ENCODE measurements at places on chromosomes 6 and 20.

DNA sequence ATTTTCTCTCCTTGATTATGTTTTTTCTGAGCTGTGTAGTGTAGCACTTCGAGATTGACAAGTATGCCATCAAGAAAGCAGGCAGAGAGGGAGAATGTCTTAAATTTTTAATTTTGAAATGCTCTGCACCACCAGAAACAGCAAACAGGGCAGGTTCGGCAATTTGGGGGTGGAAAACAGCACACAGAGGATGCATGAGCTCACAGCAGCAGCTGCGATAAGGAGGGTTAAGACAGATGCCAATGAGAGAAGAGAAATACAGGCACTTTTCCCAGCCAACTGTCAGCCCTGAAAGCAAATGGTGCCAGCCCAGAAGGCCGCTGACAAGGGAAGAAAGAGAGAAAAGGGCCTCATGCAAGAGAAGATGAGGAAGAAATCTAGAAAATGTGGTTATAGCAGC, 15.1 kb upstream of the SNRPB2 start:
- no peak for DNase-seq

GRCh38 chr6:13453771-13454251, 33.6 kb downstream of the GFOD1 start:
- DNase-seq: no peak

DNA sequence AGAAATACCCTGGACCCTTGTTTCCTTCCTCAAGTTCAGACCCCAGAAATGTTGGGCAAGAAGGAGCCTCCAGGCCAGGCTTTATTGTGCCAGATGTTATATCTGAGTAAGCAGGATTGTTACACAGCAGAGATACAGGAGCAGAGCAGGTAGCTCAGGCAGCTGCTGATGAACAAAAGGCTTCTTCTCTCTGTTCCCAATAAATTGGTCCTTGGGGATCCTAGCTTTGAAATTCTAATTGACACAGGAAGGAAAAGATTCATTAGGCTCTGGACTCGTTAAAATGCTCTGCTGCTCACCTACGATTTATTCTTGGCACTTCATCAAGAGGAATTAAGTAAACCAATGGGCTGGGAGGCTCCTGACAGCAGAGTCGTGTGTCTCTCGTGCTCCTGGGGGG, 54.2 kb downstream of the RALY start:
- DNase-seq: no peak

- DNase-seq: no peak
Observed at GRCh38 chr6:136163260-136163659, 86.9 kb downstream of the MTFR2 start.

DNA sequence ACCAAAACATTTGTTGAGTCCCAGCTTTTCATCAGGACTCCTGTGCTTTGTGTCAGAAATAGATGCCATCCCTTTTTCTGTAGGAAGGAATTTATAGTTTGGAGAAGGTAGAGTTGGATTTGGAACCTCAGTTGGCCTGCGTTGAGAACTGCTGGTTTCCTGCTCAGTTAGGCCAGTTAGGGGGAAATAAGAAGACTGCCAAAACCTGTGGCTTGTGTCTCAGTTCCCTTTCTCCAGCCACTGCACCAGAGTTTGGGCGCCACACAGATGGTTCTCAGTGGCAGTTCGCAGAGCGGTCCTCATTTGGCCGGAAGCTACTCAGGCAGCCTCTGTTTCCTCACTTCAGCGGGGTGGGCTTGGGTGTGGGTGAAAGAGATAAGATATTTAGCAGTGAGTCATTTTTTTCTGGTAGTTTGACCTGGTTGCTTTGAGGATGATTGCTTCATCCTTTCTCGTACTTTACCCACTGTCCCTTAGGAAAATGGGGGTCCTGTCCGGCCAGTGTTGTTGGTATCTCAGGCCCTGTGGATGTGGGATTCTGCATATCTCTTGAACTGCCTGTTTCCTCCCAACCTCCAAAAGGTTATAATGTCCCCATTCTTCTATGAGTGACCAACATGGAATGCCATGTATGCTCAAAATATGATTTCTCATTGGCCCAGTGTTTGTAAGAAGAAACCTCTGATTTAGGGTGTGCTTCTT, 53.7 kb downstream of the JARID2 start:
- DNase-seq: peak; percentile 50

GRCh38 chr6:119179842-119180241, 101.4 kb upstream of the FAM184A start:
- DNase-seq: no peak

DNA sequence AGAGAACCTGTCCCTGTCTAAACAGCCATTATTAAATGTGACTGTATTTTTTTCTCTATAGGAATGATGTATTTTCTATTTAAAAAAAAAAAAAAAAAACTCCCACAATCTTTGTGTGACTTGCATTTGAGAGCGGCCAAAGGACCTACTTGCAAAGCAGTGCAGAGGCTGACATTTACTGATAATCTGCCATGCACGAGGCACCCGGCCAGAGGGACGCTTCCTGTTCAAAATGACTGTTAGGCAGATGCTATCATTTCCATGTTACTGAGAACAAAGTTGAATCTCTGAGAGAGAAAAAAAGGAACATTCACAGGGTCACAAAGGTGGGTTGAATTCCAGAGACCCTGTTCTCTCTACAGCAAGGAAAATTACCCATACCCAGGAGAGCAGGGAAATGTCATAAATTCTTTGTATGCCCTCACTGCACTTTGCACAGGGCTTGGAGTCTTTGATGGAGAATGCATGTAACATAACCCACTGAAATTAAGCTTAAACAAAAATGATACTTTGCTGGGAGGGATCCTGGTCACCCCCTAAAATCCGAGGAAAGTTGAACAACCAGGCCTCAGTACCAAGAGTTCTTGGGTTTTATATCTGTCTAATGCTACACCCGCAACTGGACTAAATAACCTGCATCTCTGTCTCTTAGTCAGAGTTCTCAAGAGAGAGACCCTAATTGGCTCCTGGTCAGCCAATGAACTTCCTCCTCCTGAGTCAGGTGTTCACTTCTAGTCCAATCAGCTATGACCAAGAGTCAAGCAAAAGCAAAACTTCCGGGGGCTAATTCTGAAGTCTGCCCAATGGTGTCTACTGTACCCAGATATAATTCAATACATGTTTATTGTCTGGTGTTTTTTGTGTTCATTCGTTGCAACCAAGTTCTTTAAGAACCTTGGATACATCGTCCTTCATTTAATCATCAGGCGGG, 61.2 kb downstream of the GCLC start:
- no peak for DNase-seq

DNA sequence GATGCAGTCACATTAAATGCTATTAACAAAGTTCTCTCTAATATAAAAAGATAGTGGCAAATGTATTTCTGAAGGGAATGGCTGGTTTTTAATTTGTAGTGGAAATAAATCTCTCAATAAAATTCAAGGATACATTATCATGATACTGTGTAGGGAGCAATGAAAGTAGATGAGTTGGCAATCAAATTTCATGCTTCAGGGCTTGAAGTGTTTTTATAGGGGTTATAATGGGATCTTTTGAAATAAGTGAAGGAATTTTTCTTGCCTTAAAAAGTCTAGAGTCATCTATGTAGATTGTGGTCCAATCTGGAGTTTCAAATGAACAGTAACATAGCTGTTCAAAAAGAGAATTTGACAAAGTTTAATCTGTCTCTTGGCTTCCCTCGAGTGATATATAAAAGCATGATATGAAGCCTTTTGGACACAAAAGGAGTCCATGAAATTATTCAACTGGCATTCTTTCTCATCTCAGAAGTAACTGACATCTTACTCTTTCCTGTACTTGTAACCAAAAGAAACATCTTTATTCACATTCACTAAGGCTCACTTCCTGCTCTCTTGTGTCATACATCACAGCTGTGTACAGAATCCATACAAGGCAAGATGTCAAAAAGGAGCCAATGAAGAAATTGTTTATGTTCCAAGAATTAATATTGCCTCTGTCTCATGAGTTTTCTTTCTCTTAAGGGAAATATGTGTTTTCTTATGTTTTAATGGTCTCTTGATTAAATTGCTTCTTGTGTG, 591.0 kb upstream of the GJE1 start:
- DNase-seq: no peak

- DNase-seq: no peak
Observed at GRCh38 chr6:90103056-90103800, 193.4 kb downstream of the BACH2 start.

- DNase-seq: no peak
Observed at GRCh38 chr6:150435832-150436231, 67.0 kb downstream of the IYD start.

DNA sequence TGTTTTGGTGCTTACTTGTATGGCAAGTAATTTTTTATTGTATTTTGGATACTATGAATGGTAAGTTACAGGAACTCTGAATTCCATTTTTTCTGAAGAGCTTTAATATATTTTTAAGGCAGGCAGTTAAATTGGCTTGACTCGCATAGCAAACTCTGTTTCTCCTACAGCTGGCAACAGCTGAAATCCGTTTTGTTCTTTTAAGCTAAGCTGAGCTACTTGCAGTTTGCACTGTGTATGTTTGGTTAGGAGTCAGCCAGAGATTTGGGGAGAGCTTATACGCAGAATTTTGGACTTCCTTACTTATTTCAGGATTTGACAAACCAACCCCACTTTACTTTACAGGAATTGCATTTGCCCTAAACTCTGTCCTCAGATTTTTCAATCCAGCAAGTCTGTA, 179.1 kb downstream of the COL19A1 start:
- DNase-seq: no peak

GRCh38 chr20:33669873-33670640, 3.3 kb downstream of the ACTL10 start:
- DNase-seq: no peak

DNA sequence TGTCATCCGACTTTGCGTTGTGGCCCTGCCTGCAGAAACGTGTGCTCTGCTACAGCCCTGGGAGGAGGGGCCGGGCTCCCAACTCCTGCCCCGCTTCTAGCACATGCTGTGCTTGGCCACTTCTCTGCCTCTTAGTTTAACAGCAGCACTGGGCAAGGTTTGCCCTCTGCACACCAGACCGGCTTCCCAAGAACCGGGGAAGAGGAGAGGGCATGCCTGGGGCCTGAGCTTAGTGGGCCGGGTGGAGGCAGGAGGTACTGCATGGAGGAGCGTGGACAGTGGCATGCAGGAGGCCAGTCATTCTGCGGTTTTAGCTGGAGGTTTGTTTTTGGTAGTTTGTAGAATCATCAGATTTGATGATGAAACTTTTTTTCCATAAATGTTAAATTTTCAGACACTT, 45.5 kb downstream of the CEP43 start:
- no peak for DNase-seq

DNA sequence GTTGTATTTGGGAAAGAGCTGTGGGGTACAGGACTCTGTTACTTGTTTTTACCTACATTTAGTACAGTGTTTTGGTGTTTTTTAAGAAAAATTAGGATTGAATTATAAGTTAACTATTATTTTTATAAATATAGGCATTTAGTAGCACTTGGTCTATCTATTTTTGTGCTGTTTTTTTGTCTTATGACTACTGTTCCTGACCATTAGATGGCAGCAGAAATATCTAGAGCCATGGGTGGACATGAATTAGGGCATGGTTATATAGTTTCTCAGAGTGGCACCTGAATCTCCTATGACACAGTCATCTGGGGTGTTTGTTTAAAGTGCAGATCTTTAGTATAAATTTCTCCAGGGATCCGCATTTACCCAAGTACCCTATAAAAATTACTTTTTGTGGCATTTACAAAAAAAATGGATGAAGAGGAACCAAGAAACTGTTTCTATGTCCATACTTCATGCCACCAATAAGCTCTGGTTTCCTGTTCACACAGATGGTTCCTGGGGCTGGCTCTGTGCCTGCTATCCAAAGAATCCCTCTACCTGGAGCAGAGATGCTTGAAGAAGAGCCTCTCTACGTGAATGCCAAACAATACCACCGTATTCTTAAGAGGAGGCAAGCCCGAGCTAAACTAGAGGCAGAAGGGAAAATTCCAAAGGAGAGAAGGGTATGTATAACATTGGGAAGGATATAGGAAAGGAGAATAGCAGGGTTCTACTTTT, 19.8 kb downstream of the NFYA start:
- DNase-seq: no peak

GRCh38 chr6:34182751-34183531, 37.1 kb upstream of the GRM4 start:
- DNase-seq: peak; percentile 53

DNA sequence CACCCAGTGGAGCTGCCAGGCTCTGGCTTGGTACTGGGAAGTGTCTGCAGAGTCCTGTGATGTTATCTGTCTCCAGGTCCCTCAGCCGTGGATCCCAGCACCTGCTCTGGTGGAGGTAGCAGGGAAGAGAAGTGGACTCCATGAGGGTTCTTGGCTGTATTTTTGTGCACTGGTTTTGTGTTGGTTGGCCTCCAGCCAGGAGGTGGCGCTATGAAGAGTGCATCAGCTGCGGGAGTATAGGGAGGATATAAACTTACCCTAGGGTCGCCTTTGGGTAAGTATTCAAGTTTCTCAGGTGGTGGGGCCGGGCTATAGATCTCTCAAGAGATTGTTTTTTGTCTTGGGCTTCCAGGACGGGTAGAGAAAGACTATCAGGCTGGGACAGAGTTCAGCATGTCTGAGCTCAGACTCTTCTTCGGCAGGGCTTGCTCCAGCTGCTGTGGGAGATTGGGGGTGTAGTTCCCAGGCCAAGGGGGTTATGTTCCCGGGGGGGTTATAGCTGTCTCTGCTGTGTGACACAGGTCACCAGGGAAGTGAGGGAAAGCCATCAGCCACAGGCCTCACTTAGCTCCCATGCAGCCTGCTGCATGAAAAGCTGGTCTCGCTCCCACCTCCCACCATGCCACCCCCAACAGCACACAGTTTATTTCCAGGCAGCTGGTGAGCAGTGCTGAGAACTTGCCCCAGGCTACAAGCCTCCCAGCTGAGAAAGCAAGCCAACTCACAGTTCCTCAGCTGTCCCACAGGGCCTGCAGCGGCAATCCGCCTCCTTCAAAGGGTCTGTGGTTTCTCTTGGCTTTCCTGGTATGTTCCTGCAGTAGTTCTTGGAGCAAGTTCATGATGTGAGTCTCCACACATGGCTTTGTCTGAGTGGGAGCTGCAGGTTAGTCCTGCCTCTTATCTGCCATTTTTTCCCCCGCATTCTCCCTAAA, 115.7 kb downstream of the AIG1 start:
- DNase-seq: no peak

DNA sequence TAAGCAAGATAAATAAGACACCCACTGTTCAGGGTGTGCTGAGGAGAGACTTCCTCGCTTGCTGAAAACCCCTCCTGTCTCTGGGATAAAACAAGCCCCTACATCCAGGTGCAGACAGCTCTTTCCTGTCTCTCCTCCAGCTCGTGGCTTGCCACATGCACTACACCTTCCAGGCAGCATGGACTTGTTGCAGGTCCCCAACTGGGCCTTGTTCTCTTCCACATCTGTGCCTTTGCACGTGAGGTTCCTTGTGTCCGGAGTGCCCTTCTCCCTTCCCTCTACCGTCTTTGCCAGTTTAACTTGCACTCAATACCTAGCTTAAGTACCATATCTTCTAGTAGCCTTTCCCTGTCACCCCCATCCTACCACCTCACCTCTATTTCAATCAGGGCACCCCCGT, 397.6 kb downstream of the RNGTT start:
- no peak for DNase-seq

GRCh38 chr20:61812845-61813485, 252.7 kb downstream of the TAF4 start:
- no peak for DNase-seq

- no peak for DNase-seq
Observed at GRCh38 chr6:154292066-154292465, 64.5 kb downstream of the IPCEF1 start.

Measured in stimulated activated CD8-positive, alpha-beta memory T cell treated with anti-CD3 and anti-CD28 coated beads, Interleukin-2, amount 100 ng/mL, for 48 hours (primary cell).